ENCODE measurements at places on chromosomes 16 and 17.

DNA sequence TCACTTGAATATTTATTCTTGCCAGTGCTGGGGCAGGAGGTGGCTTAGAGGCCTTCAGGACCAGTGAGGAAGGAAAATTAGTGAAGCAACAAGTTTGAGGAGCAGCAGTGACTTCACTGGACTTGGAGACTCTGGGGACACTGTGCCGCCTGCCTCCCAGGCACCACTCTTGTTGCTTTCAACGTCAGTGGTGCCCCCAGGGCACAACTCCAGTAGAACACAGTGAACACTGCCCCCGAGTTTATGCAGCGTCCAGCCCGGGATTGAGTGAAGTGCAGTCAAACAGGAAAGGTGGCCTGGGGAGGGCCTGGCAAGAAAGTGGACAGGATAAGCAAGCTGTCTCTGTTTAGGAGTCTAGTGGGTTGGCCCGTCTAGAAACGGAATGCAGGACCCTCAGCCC is 24.4 kb upstream of the NAT9 start:
- DNase-seq, result no peak

- DNase-seq, result no peak
Observed at GRCh38 chr17:77611791-77612502, 346.6 kb upstream of the TNRC6C start.

DNA sequence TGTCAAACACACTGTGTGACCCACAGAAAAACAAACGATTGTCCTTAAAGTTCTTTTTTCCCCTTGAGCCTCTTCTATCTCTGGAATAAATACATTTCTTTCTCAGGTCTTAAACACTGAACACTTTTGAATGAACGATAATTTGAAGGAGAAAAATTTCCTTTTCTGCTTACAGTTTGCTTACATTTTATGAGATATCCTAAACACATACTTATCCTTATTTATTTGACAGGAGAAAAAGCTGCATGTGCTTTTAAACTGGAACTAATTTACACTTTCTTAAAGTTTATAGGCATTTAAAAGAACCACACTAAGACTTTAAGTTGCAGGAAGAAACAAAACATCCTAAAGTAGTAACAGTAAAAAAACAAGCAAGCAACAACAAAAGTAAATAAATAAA is 4.7 kb upstream of the IGF2BP1 start:
- no peak for DNase-seq

- no peak for DNase-seq
Observed at GRCh38 chr16:84115919-84116719, 623 bp downstream of the MBTPS1 start.

DNA sequence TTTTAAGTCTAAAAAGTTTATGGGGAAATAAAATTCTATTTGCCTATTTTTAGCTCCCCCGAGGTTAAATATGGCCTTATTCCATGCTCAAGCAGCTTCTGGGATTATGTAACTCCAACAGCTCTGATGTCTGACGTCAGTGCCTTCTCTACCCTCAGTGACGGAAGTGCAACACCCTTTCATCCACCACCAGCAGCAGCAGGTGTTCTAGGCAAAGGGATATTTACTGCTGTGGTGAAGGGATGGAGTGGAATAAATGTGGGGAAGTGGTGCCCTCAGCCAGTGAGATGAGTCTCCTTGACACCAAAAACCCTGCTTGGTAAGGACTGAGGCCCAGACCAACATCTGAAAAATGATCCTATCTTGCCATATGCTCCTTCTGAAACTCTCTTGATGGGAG is 247.4 kb downstream of the SHISA9 start:
- DNase-seq, result no peak

DNA sequence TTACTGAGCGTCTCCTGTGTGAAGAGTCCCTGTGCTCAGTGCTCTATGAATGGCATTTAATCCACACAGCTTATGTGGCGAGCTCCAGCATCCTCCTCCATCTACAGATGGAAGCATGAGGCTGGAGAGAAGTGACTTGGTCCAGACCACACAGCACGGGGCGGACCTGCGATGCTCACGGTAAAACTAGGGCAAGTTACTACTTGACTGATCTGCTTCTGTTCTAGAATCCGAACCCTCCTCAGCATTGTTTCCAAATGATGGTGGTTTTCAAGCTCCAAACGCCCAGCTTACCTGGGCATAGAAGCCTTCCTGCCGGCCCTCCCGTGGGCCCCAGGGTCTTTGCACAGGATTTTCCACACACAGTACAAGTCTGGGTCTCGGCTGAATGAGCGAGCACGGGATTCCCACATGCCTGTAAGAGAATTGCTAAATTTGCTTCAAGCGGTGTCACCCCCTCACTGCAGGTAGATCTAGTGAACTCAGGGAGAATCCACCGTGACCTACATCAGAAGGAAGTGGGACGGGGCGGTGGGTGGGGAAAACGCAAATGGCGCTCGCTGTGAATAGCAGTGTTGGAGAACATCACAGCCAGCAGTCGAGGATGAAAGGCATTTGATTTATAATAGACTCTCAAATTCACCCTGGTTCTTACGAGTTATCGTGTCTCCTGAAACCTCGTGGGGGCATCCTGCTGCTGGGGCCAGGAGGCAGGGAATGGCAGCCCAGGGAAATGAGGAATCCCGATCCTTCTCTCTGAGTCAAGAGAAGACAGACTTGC is 101.1 kb downstream of the CMIP start:
- no peak for DNase-seq

- peak; percentile 66 for DNase-seq
Observed at GRCh38 chr16:74700438-74701225, at the start of gene MLKL. TSS of gene MLKL (minus strand) at chr16:74700862. CDS start at chr16:74695757, 5,105 bp downstream.

DNA sequence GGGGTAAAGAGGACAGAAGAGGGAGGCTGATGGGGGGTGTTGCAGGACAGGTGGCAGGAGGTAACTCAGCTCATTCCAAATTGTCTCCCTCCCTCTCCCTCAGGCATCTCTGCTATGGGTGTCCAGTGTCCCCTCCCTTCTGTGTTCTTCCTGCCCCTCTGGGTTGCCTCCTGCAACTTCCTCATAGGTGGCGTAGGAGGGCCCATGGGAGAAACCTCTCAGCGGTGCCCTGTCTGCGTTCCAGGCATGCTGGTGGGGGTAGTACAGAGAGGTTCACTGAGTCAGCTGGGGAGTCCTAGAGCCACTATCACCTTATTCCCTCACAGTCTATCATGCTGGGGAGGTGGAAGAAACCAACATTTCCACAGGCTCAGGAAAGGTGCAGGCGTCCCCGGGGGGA is 14.7 kb upstream of the ODF4 start:
- DNase-seq, result no peak

DNA sequence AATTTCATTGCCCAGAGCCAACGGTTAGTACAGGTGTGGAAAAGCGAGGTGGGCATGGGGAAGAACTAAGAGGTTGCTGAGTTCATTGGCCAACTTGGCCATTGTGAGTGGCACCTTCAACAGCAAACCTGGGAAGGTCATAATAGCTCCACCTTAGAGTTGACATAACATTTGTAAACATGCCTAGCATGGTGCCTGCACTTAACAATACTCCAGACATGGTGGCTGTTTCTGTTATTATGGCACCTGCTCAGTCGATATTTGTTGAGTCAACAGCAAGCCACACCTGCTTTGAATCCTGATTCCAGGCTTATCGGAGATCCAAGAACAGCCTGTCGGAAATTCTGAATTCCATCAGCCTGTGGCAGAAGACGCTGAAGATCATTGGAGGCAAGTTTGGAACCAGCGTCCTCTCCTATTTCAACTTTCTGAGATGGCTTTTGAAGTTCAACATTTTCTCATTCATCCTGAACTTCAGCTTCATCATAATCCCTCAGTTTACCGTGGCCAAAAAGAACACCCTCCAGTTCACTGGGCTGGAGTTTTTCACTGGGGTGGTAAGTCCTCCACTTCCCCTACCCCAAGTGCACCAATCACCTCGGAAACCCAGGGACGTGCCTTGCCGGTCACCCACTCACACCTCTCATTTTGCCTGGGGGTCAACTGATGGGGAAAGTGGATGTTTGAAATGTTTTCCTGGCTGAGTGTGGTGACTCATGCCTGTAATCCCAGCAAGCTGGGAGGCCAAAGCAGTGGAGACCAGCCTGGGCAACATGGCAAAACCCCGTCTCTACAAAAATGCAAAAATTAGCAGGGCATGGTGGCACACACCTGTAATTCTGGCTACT is 46.0 kb downstream of the TMC5 start:
- no peak for DNase-seq

DNA sequence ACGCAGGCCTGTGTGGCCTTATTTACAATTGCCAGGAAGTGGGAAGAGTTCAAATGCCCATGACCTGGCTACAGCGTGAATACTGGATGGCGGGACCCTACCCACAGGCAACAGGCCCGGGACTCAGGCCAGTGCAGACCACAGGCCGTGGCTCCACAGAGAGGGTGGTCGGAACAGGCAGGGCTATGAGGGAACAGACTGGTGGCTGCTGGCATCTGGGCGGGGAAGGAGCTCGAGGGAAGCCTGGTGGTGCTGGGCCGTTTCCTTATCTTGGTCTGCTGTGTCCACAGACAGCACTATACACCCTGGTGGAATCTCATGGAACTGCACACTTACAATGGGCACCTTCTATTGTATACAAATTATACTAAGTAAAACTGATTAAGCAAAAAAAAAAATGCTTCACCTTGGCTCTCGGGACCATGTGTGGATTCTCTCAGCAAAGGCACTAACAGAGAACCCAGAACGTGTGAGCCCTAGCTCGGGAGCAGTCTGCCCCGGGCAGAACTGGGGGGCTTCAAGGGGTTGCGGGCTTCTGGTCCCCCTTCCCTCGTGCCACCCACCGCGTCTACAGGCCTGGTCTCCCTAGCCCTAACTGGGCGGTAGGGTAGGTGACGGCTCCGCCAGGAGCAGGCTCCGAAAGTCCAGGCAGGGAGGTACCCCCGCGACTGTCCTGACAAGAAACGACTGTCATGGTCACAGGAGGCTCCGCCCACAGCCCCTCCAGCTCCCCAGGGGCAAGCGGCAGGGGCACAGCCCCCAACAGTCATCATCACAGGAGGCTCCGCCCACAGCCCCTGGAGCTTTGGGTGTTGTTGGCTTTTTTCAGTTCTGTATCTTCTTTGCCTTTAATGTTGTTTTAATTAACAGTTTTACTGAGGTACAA is 21.8 kb downstream of the CEP131 start:
- DNase-seq, result no peak

GRCh38 chr16:85651629-85652430 is 36.9 kb downstream of the GINS2 start:
- no peak for DNase-seq

DNA sequence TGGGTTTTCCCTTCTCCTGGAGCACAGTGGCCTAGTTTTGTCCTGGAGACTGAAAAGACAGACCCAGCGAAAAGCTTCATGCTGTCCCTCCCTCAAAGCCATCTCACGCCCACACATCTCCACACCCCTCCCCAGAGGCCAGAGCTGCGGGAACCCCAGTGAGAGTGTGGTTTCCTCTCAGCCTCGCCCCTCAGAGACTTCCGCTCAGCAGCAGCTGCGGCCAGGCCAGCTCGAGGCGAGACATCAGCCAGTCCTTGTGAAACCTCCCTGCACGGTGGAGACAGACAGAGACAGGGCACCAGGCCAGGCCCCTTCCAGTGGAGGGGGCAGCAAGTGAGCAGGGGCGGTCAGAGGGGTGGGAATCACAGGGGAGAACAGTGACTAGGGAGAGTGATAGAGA is 77.0 kb upstream of the TNRC6C start:
- DNase-seq, result no peak

Measured in pancreas (tissue), 10 donors.